ENCODE measurements at places on chromosomes 6 and 20.

DNA sequence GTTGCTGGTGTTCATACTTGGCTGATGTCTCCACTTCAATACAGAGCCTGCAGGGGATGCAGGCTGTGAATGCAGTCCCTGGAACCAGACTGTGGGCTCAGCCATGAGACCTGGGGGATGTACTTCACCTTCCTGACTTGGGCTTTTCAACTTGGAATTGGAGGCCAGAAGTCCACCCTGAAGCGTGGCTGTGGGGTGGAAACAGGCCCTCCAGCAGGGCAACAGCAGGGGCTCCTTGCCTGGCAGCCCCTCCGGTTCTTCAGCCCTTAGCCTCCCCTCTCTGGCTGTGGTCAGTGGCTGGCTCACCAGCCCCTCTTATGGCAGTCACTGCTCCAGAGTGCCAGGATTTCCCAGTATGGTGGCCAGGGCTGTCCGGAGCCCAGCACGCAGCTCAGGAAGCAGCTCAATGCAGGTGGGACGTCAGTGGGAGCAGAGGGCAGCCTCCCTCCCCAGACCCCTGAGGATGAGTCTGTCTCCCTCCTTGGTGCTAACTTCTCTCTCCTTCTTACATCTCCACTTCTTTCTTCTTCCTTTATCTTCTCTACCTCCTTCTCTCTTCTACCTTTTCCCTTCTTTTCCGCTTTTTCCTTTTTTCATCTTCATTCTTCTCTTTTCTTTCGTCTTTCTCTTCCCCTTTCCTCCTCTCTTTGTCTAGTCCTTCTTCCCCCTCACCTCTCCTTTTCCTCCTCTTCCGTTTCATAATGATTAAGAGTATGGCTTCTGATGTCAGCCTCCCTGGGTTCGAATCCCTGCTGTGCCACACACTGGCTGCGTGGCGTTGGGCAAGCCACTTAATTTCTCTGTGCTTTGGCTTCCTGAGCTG is 45.3 kb downstream of the SLC52A3 start:
- DNase-seq = no peak

GRCh38 chr6:129485746-129486145 is 224.2 kb downstream of the ARHGAP18 start:
- no peak for DNase-seq

GRCh38 chr20:41339957-41340326 is 679 bp upstream of the LPIN3 start:
- peak; percentile 77 for DNase-seq

DNA sequence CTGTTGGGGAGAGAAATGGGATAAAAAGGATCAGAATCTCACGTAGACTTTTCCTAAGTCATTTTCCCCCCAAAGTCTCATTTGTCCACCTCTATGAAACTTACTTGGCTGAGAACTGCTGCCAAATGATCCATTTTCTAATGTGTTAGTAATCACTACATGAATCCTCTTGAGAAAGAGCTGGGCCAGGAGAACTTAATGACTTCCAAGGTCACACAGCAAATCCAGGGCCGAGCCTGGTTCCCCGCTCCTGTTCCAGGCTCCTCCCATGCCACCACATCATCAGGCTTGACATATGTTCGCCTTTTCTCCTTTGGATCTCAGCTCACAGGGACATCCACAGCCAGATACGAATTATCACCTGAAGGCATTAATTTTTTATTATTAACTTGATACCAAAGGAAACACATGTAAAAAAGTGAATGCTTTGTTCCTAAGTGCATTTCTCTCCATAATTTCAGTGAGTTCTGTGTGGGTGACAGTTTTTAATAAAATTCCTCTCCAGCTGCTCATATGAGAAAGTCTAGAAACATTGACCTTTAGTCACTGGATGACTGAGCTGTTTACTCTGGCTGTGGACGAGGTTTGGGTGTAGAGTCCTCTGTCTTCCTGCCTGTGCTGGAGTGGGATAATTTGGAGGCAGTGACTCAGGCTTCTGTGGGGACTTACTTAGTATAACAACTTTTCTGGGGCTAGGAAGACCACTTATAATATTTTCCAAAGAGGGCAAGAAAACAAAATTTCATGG is 276.3 kb downstream of the PAX1 start:
- no peak for DNase-seq

DNA sequence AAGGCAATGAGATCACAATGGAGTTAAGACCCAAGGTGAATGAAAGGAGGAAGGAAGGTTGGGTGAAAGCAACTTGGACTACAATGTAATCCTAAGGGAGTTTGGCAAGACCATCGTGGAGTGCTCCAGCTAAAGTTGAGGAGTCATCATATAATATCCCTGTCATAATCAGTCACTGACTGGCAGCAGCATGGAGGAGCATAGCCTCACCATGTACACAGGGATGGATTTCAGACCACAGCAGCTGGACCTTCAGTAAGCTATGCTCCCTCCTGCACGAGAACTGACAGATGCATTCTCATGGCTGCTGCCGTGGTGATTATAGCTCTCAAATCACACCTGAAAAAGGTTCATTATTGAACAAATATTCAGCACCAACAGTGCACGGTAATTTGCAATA is 43.0 kb downstream of the GOPC start:
- no peak for DNase-seq

- no peak for DNase-seq
Measured at GRCh38 chr20:11453430-11453829, 464.3 kb upstream of the BTBD3 start.

- no peak for DNase-seq
Measured at GRCh38 chr20:50317609-50318008, 127.0 kb downstream of the CEBPB start.

GRCh38 chr20:5845681-5846615 is 95.7 kb downstream of the SHLD1 start:
- no peak for DNase-seq

- DNase-seq = no peak
Measured at GRCh38 chr6:39338397-39338796, 15.9 kb upstream of the KCNK16 start.

- no peak for DNase-seq
Measured at GRCh38 chr6:36871686-36872085, 2.9 kb downstream of the PPIL1 start.

GRCh38 chr6:20640181-20640580 is 105.9 kb downstream of the CDKAL1 start:
- DNase-seq = no peak

GRCh38 chr6:107600936-107601335 is 111.0 kb downstream of the SOBP start:
- DNase-seq = no peak

GRCh38 chr20:33317424-33318095 is 34.5 kb downstream of the BPIFB1 start:
- DNase-seq = no peak

GRCh38 chr6:5510331-5511133 is 249.2 kb downstream of the FARS2 start:
- no peak for DNase-seq

DNA sequence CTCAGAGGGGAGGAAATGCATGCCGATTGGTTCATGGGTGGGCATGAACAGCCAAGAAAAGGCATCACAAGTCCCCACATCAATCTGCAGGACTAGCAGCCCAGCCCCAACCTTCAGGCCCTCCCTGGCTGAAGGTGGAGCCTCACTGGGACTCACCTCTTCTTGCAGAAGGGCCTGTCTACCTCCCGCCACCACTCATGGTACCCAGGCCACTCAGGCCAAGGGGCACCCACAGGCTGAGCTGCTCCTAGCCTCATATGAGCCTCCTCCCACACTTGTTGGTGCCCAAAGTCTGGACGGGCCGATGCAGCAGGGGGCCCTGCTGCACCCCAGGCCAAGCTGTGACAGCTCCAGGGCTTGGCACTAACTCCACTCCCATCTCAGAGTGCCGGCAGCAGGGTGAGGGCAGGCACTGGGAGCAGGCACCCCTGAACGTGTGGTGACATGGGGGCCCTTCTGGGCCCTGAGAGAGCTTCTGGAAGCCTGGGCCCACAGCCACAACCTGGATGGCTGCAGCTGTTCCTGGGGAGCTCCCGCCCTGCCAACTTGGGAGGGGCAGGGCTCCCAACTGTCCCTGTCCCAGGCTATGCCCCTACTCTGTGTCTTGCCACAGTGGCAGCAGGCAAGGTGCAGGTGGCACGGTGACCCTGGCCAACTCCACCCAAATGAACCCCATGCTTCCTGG is 13.7 kb upstream of the FUT9 start:
- DNase-seq = no peak

Data from NCI-H774 (cell line).